ENCODE measurements at places on chromosomes 4 and X. TPM values are rescaled to one million over a fixed set of nuclear protein-coding genes. Genes with fewer than 3 reads are reported as not detected.

GRCh38 chr4:120228086-120228485 lies 161.4 kb upstream of the MAD2L1 start:
- DNase-seq = no peak

The RNF150 gene
- total RNA-seq = 0.04 TPM

GRCh38 chr4:107853444-107854355 lies 29.0 kb downstream of the SGMS2 start:
- DNase-seq = no peak

GRCh38 chr4:113673450-113673849 lies 88.1 kb downstream of the CAMK2D start:
- DNase-seq = no peak

DNA sequence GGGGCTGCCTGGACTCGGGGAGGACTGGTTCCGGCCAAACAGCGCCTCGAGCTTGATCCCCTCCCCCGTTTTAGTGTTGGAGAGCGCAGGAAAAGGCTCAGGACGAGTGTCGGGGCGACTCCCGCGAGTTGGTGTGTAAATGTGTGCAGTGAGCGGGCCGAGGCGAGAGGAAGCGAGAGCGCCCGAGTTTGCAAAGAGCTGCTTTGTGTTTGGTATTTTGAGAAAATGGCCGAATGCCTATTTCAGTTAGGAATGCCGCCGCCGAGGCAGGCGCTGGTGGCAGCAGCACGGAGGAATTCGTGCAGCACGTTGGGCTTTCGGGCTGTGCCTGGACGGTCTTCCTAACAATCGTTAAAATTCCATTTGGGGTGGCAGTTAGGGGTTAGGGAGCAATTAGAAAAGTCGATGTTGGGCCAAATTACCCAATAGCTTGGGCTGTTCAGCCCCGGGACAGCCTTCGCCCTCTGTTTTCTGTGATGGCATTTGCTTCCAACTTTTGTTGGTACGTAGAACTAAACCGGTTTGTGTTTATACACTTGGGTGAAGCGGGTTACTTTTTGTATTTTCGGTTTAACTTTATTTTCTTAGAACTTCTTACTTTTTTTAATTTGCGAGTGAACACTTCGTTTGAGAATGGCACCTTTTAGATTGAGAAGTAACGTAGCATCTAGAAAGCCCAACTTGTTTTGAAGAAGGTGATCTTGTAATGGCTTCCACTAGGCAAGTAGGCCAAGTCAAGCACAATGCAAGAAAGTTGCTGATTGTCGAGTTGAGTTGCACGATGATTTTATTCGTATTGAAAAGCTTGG lies 1.6 kb downstream of the REST start:
- DNase-seq = peak; percentile 54

GRCh38 chr4:169996379-169997240 lies 29.6 kb downstream of the MFAP3L start:
- no peak for DNase-seq

The HTN3 gene
- total RNA-seq = not detected

DNA sequence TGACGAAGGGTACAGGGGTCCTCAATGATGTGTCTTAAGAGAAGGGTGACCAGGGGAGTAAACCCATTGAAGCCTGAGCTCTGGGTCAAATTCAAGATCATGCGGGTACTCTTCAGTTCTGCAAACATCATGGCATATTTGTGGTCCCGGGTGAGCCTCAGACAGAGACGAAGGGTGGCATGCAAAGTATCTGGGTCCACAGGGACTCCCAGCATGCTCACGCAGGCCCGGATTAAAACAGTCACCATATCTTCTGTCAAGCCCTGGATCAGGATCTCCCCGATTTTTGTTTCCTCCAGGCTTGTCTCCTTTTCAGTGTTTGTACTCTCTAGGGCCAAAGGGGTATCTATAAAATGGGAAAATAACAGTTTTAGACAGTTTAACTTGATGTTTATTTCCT lies 102.9 kb downstream of the HUWE1 start:
- no peak for DNase-seq

The C4orf51 gene
- total RNA-seq = not detected

DNA sequence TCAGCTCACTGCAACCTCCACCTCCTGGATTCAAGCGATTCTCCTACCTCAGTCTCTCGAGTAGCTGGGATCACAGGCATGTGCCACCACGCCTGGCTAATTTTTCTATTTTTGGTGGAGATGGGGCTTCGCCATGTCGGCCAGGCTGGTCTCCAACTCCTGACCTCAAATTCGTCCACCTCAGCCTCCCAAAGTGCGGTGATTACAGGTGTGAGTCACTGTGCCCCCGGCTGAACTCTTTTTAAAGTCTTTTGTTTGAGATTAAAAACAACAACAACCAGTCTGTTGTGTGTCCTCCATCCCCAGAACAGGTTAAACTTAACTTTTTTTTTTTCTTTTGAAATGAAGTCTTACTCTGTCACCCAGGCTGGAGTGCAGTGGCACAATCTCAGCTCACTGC lies 36.3 kb upstream of the RBPJ start:
- no peak for DNase-seq

GRCh38 chrX:52874661-52875060 lies 6.8 kb upstream of the XAGE3 start:
- no peak for DNase-seq

GRCh38 chr4:70518716-70519115 lies 347 bp downstream of the AMTN start:
- DNase-seq = no peak

The PPP4R3C gene
- total RNA-seq = not detected

- no peak for DNase-seq
Measured at GRCh38 chr4:478373-478772, 20.6 kb downstream of the ZNF721 start.

DNA sequence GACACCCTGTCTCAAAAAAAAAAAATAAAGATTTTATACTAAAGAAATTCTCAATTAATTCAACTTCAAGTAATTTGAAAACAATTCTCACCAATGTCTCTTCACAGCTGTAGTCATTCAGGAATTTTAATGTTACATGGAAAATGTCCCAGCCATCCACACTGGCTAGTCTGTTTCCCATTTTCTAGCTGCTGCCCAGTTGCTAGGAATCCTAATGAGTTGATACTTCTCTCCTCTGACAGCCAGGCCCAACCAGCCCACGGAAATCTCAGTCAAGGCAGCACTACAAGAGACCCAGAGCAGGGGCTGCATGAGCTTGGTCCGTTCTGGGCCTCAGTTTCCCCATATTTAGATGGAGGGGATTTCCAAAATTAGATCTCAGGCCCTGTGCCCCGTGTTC lies 59.1 kb downstream of the CASP3 start:
- no peak for DNase-seq

The IL21 gene
- total RNA-seq = 0.18 TPM

The VCX3A gene
- total RNA-seq = 7.6 TPM

The PRKG2 gene
- total RNA-seq = 0.27 TPM

DNA sequence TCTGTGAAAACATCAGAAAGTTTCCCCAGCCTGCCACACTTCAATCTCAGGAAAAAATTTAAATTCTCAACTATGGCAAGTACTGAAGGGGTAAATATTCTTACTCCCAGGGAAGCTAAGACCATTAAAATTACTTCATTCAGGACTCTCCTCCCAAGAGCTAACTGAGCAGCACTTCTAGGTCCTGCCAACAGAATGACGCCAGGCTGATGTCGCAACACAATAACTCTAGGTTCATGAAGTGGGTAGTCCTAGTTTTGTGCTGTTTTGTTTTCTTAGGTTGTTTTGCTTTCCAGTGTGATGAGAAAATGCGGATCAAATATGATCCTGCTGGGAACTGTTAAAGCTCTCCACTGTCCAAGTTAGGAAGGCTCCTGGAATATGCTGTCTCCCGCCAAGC lies 180.0 kb downstream of the NKX6-1 start:
- DNase-seq = no peak

The ARMCX4 gene
- 0.04 TPM for total RNA-seq

DNA sequence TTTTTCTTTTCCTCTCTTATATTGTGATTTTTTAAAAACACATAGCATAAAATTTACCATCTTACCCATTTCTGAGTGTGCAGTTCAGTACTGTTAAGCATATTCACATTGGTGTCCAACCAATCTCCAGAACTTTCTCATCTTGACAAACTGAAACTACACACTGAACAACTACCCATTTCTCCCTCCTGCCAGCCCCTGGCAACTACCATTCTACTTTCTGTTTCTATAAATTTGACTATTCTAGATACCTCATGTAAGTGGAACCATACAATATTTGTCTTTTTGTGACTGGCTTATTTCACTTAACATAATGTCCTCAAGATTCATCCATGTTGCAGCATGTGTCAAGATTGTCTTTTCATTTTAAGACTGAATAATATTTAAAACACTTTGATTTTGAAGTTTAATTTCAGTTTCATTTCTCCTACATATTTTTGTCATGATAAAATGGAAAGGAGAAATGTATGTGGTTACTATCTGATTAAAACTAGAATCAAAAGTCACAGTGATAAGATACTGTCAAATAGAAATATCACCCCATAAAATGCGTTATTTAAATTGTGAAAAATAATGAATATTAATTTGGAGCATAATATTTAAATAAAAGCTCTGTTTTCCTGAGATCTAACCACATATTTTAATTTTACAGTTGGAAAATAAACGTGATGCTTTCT lies 122.8 kb downstream of the DIPK2B start:
- no peak for DNase-seq

DNA sequence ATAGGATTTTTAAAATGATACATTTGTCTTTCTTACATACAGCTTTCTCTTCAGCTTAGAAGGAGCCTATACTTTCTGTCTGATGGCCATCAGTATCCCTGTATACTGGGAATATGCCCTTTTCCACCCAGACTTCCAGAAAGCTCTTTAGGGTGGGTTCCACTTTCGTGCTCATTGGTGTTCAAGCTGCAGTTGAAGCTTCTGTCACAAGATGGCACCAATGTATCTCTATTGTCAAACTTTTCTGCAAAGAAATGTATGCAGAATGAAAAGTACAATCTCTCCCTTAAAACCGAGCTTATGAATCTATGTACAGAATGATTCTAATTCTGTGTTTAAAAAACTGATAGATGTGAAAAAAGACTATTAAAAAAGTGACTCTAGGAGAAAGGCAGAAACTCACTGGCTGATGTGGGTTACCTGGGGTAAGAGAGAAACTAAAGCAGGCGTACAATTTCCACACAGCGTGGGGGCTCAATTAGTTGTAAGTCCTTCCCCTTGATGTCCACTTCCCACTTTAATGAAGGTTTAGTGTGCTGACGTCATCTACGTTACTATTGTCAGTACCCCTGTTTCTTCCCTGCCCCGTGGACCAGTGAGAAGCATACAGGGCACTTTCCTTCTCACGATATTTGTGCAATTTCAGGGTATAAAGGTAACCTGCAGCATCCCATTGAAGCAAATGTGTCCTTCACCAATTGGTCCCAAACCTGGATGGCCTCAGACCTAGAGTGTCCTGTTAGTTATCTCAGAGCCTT lies 57.3 kb upstream of the TCEAL2 start:
- DNase-seq = no peak

- DNase-seq = no peak
Measured at GRCh38 chr4:41658163-41658562, 90.4 kb downstream of the PHOX2B start.

GRCh38 chrX:4710618-4711433 lies 997.4 kb upstream of the PRKX start:
- DNase-seq = no peak

GRCh38 chr4:56243107-56243506 lies 144.2 kb downstream of the AASDH start:
- no peak for DNase-seq

DNA sequence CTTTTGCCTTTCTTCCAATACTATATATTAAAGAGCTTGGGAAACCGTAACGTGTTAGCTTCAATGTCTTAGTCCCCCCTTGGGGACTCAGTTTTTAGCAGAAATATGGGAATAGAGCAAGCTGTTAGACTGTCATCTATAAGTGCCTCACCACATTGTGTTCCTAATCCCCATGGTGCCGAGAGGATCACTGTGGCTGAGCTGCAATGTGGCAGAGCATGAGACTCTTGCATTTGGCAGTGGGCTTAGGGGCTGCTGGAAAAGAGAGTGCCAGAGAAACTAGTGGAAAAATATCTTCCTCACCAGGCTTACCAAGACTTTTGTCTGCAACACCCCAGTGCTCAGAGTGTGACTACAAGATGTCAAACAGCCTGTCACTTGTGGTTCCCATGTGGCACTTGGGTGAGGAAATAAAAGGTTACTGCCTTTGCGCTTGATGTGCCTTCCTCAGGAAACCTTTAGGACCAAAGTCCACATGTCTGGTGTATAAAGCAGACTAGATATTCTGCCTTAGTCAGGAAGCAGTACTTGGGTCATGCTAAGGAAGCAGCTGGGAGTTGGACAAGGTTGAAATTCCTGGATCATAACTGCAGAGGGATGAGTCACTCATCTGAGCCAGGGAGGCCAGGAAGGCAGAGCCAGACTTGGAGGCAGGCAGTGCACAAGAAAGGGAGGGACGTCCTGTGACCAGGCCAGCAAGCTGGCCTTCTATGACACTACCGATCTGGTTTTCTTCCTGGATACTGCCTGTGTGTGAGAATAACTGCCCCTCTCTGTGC lies 9.7 kb upstream of the MAGEA4 start:
- no peak for DNase-seq

DNA sequence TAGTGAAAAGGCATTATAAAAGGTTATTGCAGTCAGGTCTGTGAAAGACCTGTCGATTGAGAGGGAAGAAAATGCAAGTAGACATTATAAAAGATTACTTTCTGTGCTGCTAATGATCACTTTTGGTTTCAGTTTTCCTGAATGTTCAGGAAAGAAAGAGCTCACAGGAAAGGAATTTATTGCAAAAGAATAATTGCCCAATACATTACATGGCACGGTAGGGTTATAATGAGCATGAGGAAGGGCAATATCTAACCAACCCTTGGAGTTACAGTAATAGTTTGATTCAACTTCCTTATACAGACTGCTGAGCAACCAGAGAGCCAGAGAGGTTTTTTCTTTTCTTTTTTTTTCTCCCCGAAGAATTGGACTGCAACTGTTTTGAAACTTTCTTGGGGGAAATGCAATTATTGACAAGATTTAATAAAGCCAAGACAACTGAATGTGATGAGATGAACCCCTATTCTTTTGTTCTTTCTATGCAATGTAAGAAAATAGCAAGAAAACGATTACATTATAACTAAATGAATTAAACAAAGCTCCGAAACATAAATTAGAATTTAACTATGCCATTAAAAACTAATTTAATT lies 247.0 kb downstream of the C4orf33 start:
- no peak for DNase-seq

DNA sequence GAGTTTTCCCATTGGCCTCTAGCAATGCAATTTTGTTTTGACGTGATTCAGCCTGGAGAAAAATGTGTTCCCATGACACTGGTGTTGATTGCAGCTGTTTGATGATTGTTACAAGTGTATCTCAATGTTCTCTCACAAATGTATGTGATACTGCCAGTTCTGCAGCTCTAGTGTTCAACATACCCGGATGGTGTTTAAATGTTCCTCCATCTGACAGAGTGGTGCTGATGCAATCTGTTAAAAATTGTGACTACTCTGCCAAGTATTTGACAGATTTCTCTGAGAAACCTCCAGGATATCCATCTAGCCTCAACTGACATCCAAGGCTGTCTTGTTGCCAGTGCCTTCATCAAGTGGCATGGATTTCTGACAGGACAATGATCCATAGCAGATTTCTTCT lies 657.2 kb upstream of the DIAPH2 start:
- DNase-seq = no peak

The AMTN gene
- total RNA-seq = not detected

The PWWP3B gene
- total RNA-seq = not detected

GRCh38 chr4:34733185-34733941 lies 1511.0 kb downstream of the ARAP2 start:
- no peak for DNase-seq

All from K562 (cell line).